ENCODE measurements at places on chromosomes 11 and 22.

DNA sequence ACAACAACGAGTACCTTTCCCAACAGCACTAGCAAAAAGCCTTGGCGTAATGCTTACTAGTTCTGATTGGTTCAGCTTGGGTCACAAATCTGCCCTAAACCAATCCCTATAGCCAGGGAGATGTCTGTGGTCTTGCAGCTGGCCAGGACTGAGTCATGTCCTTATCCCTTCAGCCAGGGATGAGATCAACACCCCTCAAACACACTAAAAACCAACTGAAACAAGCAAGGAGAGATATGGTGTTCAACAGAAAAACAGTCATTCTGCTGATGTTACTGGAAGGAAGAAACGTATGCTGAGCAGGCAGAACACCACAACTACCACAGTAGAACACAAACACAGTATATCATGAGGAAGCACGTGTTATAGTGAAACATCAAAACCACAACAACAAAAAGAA lies 375.6 kb downstream of the LARGE1 start:
- DNase-seq = peak; percentile 17

- peak; percentile 12 for DNase-seq
Observed at GRCh38 chr11:26078231-26078821, 253.6 kb upstream of the ANO3 start.

DNA sequence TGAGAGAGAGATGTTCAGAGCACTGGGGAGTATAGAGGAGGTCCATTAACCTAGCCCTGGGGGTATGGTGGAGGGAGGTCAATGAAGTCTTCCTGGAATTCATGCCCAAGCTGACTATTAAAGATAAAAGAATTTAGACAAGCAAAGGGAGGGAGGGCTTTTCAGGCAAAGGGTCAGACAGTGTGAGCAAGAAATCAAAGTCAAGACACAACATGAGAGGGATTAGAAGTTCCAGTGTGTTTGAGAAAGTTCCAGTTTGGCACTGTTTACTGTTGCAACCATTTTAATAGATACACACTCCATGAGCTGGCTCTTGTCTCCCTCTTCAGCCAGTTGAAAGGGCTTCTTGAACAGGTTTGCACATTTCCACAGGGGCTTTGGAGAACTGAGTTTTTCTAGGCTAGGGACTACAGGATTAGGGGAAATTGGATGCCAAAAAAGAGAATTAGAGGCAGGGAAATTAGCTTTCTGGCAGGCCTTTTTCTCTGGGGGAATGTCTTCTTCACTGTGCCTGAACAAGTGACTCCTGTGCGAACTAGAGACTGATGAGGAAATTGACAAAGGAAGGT lies 14.7 kb upstream of the NNMT start:
- no peak for DNase-seq

DNA sequence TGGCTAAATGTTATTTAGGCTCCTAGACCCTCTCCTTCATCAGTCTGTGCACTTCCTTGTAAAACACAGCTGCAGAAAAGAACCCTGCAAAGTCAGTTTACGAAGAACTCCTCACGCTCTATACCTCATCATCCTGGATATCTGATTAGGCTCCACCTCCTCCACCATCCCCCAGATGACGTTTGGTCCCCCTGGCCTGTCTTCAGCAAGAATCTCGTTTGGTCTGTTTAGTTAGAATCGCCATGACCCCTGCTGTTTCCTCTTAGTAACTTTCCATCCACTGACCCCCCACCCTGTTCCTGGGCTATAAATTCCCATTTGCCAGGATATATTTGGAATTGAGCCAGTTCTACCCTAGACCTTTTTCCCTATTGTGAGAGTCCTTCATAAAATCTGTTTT lies 214.1 kb downstream of the OPCML start:
- no peak for DNase-seq
